ENCODE measurements at places on chromosomes 5 and 9.

DNA sequence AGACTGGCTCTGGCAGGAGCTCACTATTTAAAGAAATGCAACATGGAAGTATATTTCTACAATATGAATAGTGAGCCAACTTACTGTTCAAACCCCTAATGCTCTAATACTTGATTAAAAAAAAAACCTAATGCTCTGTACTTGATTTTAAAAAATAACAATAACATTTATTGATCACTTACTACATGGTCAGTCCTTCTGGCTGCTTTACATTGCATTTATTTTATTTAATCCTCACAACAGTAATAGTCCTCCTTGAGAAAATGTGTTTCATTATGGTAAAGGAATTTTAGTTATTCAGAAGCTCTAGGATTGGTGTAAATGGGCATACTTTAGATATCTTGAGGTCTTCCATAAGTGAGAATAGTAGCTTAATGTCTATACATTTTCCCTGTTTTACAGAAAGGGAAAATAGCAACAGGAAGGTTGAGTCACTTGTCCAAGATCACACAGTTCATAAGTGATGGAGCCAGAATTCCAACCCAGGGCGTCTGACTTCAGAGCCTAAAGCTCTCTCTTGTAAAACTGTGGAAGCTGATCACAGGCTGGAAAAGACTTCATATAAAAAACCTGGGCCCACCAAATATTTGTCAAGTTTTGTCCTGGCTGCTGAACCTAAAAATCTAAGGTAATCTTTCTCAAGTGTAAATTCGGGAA is 1.0 kb downstream of the STARD4 start:
- DNase-seq = no peak

GRCh38 chr5:53256746-53257145 is 147.2 kb upstream of the MOCS2 start:
- DNase-seq = no peak

GRCh38 chr9:81411961-81412360 is 277.4 kb downstream of the TLE1 start:
- no peak for DNase-seq

DNA sequence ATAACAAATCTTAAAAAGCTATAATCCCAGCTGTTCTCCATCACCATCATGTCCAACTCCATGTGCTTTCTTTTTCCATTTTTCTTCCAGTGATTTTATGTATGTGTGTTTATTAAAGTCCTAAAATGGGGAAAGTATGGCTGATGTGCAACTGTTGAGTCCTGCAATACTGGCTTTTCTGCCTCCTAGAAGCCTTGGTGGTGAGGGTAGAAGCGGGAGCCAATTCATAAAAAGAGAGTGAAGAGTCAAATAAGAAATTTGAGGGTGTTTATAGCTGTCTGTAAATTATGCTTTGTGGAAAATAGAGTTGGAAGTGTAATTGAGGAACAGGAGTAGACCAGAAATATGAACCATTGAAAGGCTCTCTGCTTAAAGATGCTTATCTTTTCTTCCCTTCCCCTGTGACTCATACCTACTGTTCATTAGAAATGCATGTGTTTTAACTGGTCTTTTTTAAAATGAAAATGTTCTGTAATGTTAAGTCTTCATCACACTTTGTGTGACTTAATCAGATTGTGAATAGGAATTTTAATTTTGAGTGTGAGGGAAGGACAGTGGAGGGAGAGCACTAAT is 80.1 kb downstream of the ZCCHC7 start:
- DNase-seq = no peak

GRCh38 chr5:132909702-132910101 is 36.2 kb downstream of the LEAP2 start:
- DNase-seq = no peak

DNA sequence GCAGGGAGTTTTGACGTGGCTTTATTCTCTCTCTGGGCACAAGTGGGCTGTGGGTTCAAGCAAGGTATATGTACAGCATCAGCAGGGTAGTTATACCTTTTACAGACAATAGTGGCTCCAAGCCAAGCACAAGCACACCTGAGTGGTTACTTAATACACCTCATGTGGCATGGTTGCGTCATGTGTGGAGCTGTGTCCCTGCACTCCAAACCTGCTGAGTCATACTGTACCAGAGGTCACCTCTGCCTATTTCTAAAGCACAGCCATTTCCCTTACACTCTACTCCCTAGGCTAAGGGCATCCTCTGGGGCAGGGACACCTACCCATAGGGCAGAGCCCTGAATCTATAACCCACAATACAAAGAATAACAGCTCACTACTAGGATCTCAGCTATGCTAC is 147.3 kb downstream of the OSTF1 start:
- DNase-seq = no peak

DNA sequence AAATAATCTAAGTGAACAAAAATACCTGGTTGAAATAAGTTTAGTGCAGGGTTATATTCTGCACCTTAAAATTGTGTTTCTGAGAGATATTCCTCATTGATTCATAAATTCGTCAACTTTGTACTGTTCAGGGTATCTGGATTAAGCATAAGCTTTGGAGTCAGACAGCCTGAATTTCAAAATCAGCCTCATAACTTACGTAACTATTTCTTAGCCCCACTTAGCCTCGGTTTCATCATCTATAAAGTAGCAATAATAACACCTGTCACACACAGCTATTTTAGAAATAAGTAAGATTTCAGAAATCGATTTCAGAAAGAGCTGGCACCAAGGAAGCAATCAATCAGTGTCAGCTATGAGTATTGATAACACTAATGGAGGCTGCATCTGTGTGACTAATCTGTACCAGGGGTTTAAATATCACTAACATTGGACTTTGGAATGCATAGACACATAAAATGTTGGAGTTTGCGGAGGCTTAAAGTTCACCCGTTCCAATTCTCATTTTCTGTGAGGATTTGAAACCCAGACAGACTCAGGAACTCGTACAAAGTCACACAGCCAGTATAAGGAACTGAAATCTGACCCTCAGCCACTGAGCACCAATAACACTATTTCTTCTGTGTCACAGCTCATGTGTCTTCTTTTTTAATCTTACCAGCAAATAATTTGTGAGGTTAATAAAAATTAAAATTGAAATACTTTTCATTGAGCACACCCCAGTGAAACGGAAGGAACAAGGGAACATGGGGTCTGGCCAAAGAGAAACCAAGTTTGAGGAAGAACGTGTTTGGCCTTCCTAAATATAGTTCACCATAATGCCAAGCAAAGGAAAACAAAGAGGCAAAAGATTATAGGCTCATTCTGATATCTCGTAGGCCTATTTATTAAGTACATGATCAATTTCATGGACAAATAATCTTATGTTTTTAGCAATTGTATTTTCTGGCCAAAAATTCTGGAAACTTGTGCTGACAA is 194.4 kb upstream of the PTGER4 start:
- no peak for DNase-seq

- no peak for DNase-seq
Measured at GRCh38 chr5:108638021-108638420, 109.7 kb upstream of the FER start.

- DNase-seq = no peak
Measured at GRCh38 chr9:137333016-137333671, 31.1 kb upstream of the NRARP start.

DNA sequence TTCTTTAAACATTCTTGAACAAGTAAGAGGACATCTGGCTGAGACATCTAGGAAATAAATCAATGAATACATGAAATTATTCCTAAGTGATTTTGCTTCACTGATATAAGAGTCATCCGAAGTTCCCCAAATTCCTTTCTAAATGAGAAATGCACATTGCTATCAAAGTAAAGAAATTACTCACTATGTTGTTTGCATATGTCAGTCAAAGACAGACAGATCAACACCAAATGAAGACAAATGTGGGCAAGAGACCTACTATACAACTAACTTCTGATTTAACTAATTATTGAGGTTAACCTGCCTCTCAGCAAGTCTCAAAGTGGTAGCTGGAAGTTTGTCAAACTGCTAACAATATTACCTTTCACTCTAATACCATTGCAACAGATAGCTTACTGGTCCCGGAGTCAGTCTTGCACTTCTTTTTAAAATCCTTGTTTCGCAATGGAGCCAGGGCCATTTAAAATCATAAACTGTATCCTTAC is 13.2 kb downstream of the TUT7 start:
- DNase-seq = no peak

DNA sequence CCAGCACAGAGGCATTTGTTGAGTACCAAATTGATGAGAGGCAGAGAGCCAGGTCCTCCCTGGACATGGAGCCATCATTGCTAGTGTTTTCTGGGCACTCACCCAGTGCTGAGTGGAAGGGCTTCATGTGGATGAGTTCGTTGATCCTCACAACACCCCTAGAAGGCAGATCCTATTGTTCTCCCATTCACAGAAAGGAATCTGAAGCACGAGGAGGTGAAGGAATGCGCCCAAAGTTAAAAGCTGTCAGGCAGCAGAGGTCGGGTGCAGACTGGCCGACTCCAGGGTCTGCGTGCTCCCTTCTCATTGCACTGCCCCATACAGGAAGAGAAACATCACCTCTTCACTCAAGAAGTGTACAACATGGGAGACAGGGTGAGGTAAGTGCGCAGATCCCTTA is 153.5 kb upstream of the TNPO1 start:
- DNase-seq = no peak

GRCh38 chr9:137610944-137611343 is 5.5 kb downstream of the ARRDC1 start:
- no peak for DNase-seq

GRCh38 chr9:124373851-124374250 is 41.4 kb downstream of the PSMB7 start:
- DNase-seq = no peak

- no peak for DNase-seq
Measured at GRCh38 chr9:130368631-130369103, 76.1 kb upstream of the ASS1 start.

GRCh38 chr9:7879551-7880245 is 80.1 kb upstream of the DMAC1 start:
- peak; percentile 43 for DNase-seq

- peak; percentile 12 for DNase-seq
Measured at GRCh38 chr5:168612996-168613395, 33.8 kb upstream of the PANK3 start.

- no peak for DNase-seq
Measured at GRCh38 chr9:130172858-130173665, 858 bp downstream of the NCS1 start.

GRCh38 chr5:95081500-95081960 is 203.4 kb downstream of the MCTP1 start:
- peak; percentile 46 for DNase-seq

- DNase-seq = no peak
Measured at GRCh38 chr5:17183831-17184230, 33.6 kb upstream of the BASP1 start.

Data from activated CD4-positive, alpha-beta T cell treated with anti-CD3 and anti-CD28 coated beads, Interleukin-2, amount 10 ng/mL, durations not matched to agents 7 days and 5 days (primary cell).